ENCODE measurements at places on chromosomes 1 and 21. TPM values are rescaled to one million over a fixed set of nuclear protein-coding genes. Genes with fewer than 3 reads are reported as not detected.

USH2A gene
- total RNA-seq, result not detected

TAF1A gene
- 12.8 TPM for total RNA-seq

WLS gene
- 17.7 TPM for total RNA-seq

PAQR6 gene
- total RNA-seq, result 3.6 TPM

TGFBR3 gene
- total RNA-seq, result 3.6 TPM

CDC42SE1 gene
- 73.9 TPM for total RNA-seq

SLFNL1 gene
- not detected for total RNA-seq

NR0B2 gene
- total RNA-seq, result not detected

SYPL2 gene
- 0.13 TPM for total RNA-seq

SDF4 gene
- total RNA-seq, result 124 TPM

Data from A549 treated with RU486 at 1 μM for 4 hours (cell line).